ENCODE measurements at places on chromosomes 7 and 10.

DNA sequence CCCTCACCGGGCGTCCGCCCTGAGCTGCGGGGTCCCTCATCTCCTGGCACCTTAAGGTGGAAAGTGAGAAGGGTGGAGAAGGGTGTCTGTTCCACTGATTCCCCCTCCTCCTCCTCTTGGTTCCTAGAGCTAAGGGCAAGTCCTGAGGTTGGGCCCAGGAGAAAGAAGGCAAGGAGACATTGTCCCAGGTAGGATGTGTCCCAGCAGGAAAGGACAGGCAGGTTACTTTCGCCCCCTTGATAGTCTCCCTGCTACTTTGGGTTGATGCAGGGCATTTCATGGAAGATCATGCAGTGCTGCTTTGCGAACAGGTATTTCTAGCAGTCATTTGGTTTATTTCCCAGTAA, 582 bp downstream of the STEAP2 start:
- DNase-seq: no peak

- DNase-seq: no peak
Measured at GRCh38 chr10:113912582-113912981, 58.1 kb downstream of the NHLRC2 start.

- DNase-seq: no peak
Measured at GRCh38 chr10:79298403-79299244, 48.6 kb upstream of the PPIF start.

DNA sequence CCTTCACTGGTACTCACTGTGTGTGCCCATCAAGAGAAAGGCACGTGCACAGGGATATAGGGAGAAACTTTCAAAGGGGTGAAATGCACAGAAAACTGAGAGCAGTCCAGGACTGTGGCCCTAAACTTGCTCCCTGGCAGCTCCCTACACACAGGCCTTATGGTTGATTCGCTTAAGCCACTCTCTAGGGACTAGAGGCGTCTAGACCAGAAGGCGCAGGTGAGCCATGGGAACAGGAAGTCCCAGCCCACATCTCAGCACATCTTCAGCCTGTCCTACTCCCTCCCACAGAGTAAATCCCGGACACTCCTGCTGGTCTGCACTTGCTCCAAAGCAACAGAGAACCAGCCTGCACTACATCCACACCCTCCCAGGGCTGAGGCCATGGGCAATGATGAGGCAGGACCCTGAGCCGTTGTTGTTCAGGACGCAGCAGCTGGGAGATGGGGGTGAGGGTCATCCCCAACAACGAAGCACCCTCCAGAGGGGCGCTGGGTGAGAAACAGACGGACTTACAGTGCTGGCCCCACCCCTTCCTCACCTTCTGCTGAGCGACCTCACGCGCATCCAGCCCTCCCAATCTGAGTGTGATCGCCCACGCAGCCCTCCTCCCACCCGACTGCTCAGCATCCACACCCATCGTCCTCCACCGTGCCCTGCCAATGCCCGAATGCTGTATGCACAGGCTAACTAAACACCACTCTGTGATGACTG, 109.3 kb downstream of the TNS3 start:
- peak; percentile 55 for DNase-seq

DNA sequence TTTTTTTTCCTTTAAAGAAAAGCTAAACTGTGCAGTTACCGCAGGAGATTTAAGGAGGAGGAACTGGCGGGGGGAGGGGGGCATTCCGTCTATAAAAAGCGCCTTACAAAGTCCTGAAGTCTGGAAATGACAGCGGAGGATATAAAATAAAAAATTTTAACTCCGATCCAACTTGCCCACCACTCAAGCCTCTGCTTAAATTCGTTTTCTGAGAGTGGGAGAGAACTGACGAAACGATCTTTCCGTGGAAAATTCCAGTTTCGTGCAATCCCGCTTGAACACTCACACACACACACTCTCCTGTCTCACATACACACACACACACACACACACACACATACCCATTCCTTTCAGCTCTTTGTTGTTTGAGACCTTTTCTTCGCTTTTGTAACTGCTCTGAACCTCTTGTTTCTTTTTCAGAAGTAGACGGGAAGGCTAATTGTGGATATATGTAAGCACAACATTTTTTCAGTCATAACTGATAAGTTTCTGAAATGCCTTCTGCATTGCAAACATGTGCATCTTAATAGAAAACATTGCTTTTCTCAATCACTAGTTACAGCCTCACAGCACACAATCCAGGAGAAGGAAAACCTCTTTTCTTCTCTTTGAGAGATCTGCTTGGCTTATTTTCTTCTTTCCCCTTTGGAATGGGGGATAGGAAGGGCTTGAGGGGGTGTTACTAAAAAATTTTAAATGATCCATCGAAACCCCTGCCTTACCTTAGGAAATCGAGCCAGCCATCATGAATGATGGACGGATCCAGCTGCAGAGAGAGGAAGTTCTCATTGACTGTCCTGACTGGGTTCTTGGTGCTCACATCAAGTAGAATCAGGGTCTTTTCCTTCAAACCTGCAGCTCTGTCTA, 628 bp downstream of the HPSE2 start:
- no peak for DNase-seq

DNA sequence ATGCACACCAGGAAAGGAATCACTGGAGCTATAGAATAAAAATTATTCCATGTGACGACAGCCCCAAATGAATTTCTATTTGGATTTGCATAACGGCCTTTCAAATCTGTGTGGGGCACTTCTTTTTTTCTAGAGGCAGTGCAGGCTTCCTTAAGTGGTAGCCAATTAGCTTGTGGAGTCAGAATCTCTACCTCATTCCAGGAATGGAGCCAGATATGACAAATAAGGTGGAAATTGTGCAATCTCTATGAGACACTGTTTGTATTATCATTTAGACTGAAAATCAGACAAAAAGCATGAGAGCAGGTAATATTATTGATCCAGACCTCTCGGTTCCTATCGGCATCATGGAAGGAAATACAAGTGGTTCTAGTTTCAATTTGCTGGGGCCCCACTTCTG, 78.7 kb downstream of the BEND7 start:
- DNase-seq: no peak

GRCh38 chr7:132276976-132277725, 299.1 kb downstream of the PLXNA4 start:
- no peak for DNase-seq

- no peak for DNase-seq
Measured at GRCh38 chr10:14674376-14675050, 100.2 kb downstream of the FAM107B start.

- DNase-seq: no peak
Measured at GRCh38 chr7:11751315-11751714, 80.7 kb downstream of the THSD7A start.

DNA sequence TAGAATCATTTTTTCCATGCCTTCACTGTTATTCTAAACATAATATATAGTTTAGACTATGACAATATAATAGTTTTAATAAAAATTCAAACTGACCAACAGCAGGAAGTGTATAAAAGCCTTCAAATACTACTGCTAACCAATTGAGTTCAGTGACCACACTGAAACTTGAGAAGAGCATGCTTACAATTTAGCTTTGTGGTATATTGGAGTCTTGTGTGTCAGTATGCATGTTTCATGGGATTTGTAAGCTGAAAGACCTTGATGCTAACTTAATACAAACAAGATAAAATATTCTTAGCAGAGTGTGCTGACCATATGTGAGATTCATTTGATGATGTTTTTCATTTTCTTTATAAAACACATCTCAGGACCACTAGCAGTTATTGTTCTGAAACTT, 395.5 kb downstream of the SUGCT start:
- no peak for DNase-seq

- no peak for DNase-seq
Measured at GRCh38 chr7:137981668-137982067, 20.2 kb downstream of the CREB3L2 start.

- DNase-seq: no peak
Measured at GRCh38 chr7:117993377-117994003, 120.2 kb upstream of the CTTNBP2 start.

- no peak for DNase-seq
Measured at GRCh38 chr7:38889079-38889478, 19.9 kb downstream of the VPS41 start.

GRCh38 chr7:105718511-105718925, 137.2 kb upstream of the EFCAB10 start:
- no peak for DNase-seq

- no peak for DNase-seq
Measured at GRCh38 chr7:157704365-157704764, 367.6 kb downstream of the DNAJB6 start.

GRCh38 chr7:142759433-142759832, 10.2 kb downstream of the PRSS1 start:
- no peak for DNase-seq

DNA sequence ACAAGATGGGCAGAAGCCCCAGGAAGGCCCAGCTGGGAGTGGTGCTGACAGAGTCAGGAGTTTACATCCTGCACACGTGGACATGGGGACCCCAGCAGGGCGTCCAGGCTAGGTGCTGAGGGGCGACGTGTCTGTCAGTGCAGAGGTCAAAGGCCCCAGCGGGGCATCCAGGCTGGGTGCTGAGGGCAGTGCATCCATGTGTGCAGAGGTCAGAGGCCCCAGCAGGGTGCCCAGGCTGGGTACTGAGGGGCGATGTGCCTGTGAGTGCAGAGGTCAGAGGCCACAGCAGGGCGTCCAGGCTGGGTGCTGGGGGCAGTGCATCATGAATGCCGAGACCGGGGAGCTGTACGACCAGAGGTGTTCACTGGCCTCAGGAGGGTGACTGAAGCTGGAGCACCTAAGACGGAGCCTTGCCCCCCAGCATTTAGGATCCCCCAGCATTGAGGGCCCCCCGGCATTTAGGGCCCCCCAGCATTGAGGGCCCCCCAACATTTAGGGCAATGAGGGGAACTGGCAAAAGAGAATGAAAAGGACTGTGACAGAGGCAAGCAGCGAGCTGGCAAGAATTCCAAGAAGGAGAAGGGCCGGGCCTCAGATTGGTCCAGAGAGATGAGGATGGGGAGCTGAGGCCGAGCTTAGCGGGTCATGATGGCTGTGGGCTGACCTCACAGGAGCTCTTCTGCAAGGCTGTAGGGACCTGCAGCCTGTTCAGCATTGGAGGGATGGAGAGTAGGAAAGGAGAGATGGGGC, 474.9 kb downstream of the PTPRN2 start:
- DNase-seq: no peak

GRCh38 chr7:825386-825785, 6.9 kb upstream of the SUN1 start:
- no peak for DNase-seq

GRCh38 chr10:88996927-88997326, 6.3 kb downstream of the FAS start:
- DNase-seq: no peak

DNA sequence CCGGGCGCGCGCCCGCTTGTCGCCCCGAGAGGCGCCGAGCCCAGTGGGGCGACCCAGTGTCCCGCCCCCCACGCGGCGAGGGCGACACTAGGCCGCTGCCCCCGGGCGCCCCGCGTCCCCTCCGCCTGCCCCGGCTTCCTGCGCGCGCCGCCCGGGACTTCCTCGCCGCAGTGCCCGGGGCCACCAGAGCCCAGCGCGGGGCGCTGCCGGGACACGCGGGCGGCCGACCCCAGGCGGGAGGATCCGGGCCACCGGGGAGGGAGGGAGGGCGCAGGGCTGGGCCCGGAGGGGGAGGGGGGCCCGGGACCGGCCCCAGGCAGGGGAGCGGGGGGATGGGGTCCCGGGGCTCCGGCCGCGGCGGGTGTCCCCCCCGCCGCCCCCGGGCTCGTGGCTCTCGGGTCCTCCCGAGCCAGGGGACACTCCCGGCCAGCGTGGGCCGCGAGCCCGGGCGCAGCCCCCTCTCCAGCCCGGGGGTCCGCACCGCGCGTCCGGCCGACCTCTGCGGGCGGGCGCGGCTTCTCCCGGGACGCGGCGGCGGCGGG, 435 bp upstream of the PWWP2B start:
- DNase-seq: no peak

GRCh38 chr7:153522261-153522660, 529.9 kb upstream of the DPP6 start:
- no peak for DNase-seq

DNA sequence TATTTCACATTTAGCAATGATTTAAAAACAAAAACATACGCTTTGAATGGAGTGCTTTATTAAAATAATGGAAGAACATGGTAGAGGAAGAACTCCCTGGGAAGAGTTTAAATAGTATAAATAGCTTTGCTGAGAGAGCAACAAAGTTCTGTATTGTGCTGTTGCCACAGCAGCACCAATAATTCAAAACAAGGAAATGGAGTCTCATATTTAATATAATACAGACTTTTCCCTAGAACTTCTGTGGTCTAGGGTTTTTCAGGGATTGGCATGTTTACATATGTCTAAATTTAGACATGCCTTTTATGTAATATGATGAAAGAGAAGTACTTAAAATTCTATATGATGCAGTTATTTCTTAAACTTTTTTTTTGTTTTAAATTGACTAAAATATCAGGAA, 217.2 kb upstream of the HDAC9 start:
- DNase-seq: no peak

DNA sequence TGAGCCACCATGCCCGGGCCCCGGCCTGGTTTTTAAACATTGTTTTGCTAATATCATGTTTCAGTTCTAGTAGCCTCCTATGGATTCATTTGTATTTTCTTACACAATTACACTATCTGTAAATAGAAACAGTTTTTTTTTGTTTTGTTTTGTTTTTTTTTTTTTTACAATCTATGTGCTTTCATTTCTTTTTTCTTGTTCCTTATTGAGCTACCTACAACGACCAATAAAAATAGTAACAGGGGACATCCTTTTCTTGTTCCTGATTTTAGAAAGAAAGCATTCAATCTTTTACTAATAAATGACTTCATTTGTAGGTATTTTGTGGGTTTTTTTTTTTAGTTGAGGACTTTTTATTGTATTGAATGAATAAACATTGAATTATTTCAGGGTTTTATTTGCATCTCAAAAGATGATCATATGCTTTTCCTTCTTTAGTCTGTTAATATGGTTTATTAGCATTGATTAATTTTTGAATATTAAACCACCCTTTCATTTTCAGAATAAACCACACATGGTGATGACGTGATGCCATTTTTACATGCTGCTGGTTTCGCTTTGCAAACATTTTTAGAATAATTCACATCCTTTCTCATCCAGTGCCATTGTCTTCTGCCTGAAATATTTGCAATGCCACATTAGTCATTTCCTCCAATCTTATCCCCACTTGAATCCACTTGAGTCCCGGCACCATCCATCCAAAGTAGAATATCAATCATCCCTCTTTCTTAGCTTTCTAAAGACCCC, 18.1 kb upstream of the AKR1E2 start:
- DNase-seq: no peak

- DNase-seq: no peak
Measured at GRCh38 chr7:135334830-135335543, 101.3 kb downstream of the STRA8 start.

DNA sequence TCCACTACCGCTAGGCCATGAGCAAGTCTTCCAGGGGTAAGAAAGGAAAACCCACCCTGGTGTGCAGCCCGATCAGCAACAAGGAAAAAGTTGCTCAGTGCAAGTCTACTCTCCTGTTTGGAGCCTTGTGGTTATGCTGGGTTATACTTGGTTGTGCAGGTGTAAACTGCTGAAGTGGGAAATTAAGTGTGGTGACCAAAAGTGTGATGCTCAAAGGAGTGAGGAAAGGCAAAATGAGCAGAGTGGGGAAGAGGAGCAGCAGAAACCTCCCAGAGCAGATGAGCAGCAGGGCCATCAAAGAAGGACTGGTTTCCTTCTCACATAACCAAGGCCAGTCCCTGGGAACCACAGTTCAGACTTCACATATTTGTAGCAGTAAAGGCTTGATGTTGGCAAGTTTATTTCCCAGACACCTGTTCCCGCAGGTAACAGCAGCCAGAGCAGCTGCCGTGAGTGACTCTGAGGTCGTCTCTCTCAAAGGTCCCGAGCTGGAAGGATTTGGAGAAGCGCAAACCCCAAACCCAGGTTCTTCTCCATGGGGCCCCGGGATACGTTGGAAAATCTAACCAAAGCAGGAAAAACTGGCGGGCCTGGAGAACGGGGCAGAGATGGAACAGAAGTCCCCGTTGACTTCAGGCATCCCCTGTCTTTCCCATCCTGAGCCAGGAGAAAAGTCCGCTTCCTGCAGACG, 607 bp upstream of the SMO start:
- DNase-seq: no peak
